ENCODE measurements at places on chromosomes 1 and 21.

GRCh38 chr1:244165701-244166100 lies 114.6 kb downstream of the ZBTB18 start:
- no peak for DNase-seq

- DNase-seq: no peak
These were observed 31.4 kb downstream of the POFUT2 start for GRCh38 chr21:45256021-45256911.

DNA sequence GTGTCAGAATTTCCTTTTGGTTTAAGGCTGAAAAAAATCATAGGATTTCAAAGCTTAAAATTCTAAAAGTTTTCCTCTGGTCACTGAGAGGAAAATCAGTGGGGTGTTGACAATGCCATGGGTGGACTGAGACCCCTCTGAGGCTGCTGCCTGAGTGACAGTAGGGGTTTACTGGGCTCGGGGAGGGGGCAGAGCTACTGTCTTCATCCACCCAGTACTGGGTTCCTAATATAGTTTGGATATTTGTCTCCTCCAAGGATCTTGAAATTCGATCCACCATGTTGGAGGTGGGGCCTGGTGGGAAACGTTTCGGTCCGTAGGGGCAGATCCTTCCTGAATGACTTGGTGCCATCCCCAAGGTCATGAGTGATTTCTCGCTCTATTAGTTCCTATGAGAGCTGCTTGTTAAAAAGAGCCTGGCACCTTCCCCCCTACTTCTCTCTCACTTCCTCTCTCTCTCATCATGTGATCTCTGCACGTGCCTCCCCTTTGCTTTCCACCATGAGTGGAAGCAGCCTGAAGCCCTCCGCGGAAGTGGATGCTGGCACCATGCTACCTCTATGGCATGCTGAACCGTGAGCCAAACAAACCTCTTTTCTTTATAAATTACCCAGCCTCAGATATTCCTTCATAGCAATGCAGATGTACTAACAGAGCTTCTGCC lies 72.3 kb downstream of the MAP10 start:
- no peak for DNase-seq

DNA sequence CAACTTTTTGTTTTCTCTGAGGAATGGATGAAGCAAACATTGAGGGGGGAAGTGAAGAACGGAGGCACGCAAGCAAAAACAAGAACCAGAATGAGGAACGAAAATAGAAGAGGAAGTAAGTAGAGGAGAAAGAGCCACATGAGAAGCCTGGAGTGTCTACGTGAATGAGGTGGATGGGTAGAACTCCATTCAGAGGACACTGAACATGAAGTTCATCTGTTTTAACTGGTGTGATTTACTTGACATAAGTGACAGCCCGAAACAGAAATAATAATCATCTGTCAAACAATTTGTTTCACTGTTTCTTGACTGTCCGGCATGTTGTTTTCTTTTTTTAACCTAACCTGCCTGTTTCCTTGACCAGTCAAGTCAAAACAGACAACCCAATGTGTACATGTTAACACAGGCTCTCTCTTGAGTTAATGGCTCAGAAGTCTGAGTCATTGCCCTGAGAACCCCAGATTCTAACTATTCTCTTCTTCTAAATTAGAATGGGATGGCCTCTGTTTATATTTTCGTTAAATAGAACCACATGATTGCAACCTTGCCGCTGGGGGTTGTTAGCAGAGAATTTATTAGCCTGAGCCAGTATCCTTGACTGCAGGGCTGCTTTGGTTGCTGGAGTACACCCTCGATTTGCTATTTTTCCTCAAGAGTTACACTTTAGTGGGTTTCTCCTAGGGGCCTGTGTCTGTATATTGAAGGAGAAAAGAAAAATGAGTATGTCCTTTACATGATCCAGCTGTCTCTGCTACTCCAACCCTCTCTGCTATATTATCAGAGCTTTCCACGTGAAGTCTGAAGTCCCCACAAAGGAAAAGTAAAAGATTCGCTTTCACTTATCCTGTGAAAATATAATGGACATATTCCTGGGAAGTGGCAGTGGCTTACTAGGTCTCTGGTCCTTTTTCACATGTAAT lies 151.7 kb downstream of the ZC3H11B start:
- no peak for DNase-seq

GRCh38 chr1:200888349-200888838 lies 6.3 kb upstream of the INAVA start:
- DNase-seq: peak; percentile 30

GRCh38 chr1:183480971-183481441 lies 8.7 kb downstream of the SMG7 start:
- DNase-seq: no peak

GRCh38 chr1:201983380-201983805 lies 945 bp downstream of the RNPEP start:
- DNase-seq: no peak

DNA sequence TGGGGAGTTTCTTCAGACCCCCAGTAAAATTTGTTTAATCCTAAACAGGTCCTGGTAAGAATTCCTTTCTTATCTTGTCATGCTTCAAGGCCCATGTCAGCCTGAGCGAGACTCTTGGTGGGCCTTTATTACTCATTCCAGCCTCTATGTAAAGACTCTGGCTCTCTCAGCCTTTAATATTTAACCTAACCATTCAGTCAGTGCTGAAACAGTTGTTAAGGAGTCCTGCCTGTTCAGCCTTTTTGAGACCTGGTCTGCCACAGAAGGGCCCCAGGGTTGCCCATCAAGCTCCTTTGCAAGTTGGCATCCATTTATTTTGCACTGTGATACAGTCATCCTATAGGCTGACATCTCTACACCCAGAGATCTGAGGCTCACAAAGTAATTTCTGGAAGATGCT lies 107.7 kb upstream of the VANGL1 start:
- no peak for DNase-seq

GRCh38 chr1:37483785-37484184 lies 9.4 kb downstream of the ZC3H12A start:
- no peak for DNase-seq

DNA sequence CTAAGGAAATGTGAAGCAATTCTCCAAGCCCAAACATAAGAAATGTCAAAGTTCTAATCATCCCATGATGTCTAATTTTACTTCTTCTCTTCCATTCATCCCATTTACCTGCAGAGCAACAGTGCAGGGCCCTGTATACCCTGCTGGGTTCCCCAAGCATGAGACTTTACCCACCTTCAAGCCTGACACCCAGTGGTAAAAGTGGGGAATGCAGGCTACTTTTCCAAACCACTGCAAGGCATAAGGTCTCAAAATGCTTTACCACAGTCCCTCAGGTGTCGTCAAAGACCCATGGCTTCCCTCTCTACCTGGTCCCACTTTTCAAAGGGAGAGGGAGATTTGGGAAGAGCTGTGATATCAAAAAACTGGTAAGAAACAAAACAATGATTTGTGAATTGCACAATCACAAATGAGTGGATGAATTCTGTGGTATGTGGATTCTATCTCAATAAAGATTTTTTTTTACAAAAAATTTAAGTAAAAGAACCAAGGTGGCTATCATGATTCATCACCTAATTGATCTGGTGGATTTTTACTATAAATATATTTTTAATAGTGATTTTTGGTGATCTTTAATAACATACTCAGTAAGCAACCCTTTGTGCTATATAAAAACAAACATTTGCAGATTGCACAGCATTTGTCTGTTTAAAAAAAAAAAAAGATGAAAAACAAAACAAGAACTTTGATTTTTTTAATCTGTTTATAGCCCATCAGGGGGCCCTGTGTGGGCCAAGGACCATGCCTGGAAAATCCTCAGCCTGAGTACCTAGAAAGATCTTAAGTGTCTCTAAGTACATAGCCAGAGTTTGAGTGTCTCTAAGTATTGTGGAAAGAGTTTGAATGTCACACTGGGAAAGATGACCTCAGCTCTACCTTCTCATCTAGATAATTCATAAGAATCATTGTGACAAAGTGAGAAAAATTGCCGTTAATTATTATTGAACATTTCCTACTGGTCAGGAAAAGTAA lies 73.1 kb upstream of the GJB5 start:
- DNase-seq: no peak

GRCh38 chr1:97726386-97726785 lies 194.4 kb downstream of the DPYD start:
- DNase-seq: no peak

DNA sequence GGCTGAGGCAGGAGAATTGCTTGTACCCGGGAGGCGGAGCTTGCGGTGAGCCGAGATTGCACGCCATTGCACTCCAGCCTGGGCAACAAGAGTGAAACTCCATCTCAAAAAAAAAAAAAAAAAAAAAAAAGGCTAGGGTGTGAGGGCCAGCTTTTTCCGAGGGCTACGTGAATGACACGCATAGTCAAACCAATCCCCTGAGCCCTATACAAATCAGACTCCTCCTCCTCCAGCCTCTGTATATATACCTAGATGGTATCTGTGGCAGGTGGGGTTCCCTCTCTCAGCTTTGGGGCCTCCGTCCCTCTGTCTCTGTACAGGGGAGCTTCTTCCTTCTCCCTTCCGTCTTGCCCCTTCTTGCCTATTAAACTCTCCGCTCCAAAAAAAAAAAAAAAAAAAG lies 6.7 kb downstream of the S100A16 start:
- no peak for DNase-seq

DNA sequence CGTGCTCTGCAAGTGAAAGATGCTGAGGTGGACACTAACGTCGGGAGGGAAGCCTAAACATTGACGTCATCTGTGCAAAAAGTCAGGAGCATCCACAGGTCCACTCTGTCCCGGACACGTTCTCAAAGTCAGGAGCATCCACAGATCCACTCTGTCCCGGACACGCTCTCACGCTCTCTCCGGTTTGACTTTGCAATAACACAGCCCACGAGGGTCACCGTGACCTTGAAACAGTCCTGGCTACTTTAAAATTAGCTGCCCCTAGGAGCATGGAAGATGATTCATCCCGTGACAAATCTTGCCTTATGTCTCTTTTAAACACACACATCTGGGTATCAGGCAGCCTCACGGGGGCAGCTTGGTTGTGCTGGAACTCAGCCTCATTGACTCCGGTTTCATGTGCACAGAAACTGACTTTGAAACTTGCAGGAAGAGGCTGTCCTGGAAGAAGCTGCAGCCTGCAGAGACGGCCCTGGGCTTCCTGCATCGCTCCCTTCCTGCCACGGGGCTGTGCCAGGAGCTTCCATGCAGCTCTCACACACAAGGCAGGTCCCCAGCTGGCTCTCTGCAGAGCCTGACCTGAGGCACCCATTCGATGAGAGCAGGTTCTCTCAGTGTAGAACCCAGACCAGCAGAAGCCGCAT lies 18.1 kb upstream of the COL18A1 start:
- no peak for DNase-seq

GRCh38 chr1:62142496-62142895 lies 52.2 kb upstream of the L1TD1 start:
- DNase-seq: no peak

GRCh38 chr1:7265771-7266371 lies 480.6 kb downstream of the CAMTA1 start:
- DNase-seq: no peak

DNA sequence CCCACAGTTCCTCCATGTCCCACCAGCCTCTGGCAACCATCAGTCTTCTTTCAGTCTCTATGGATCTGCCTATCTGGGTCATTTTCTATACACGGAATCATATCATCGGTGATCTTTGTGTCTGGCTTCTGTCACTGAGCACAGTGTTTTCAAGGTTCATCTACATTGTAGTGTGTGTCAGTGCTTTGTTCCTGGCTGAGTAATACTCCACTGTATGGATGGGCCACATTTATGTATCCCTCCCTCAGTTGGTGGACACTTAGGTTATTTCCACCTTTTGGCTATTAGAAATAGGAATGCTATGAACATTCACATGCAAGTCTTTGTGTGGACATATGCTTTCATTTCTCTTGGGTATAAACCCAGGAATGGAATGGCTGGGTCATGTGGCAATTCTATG lies 46.6 kb downstream of the RIPK4 start:
- no peak for DNase-seq

GRCh38 chr1:113046569-113046968 lies 26.4 kb upstream of the LRIG2 start:
- no peak for DNase-seq

- DNase-seq: no peak
These were observed 7.6 kb downstream of the DENND2D start for GRCh38 chr1:111192658-111193519.

DNA sequence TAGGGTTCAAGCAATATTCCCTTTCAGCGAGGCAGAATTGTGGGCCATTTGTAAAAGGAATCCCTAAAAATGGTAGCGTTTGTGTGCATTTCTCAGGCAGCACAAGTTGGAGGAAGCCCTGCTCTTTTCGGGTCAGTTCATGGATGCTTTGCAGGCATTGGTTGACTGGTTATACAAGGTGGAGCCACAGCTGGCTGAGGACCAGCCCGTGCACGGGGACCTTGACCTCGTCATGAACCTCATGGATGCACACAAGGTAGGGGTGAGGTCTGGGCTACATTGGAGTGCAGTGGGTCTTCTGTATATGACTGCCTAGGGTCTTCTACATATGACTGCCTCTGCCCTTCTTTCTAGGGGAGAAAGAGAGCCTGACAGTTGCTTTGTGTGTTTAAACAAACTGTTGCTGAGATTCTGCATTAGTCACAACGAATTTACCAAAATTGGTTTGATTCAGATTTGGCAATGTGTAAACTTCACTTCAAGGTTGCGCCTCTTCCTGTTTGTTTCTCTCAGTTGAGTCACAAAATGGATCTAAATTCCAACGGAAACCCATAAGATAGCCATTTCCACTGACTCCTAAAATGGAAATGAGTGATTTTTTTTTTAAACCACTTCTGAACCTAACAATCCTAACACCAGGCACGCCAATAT lies 40.4 kb upstream of the BMP8A start:
- no peak for DNase-seq

GRCh38 chr1:66731170-66731865 lies 20.9 kb upstream of the DYNLT5 start:
- DNase-seq: no peak

- no peak for DNase-seq
These were observed 119.5 kb upstream of the HOOK1 start for GRCh38 chr1:59695252-59695651.

DNA sequence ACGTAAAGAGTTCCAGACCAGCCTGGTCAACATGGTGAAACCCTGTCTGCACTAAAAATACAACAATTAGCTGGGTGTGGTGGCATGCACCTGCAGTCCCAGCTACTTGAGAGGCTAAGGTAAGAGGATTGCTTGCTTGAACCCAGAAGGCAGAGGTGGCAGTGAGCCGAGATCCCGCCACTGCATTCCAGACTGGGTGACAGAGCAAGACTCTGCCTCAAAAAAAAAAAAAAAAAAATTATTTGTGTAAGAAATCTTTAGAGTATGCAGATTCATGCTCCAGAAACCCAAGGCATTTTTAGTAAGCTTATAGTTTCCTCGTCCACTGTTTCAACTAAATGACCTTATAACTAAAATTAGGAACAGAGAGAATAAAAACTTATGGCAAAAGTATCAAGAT lies 51.3 kb downstream of the ABL2 start:
- no peak for DNase-seq

All from stimulated activated CD8-positive, alpha-beta memory T cell treated with anti-CD3 and anti-CD28 coated beads, Interleukin-4, amount 100 ng/mL, for 1 hour (primary cell).